ENCODE measurements at places on chromosomes 7 and 10.

GRCh38 chr7:76051840-76052239 is 3.9 kb downstream of the MDH2 start:
- no peak for DNase-seq

GRCh38 chr10:35027567-35027966 is 62.6 kb downstream of the CUL2 start:
- DNase-seq = peak; percentile 34

GRCh38 chr10:74705358-74705980 is 120.9 kb upstream of the KAT6B start:
- DNase-seq = no peak

- DNase-seq = no peak
Observed at GRCh38 chr10:118856106-118856505, 101.3 kb upstream of the CACUL1 start.

DNA sequence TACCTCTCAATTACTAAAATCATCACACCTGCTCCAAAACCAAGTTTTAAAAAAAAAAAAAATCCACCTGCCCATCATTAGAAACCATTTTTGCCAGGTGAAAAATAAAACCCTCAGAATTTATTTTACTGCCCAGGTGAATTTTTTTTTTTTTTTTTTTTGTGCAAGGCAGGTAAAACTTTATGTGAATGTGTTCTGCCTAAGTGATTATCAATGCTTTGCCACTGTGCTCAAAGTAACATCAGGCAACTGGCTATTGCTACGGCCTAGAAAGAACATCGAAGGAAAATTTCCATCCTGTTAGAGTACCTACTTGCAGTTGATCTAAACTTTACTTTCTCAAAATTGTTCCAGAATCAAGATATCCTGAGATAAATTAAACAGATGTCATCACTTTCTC is 512.1 kb downstream of the PARD3 start:
- DNase-seq = no peak

GRCh38 chr7:152556013-152556755 is 119.8 kb downstream of the XRCC2 start:
- DNase-seq = no peak

GRCh38 chr10:61642150-61642571 is 20.6 kb upstream of the CABCOCO1 start:
- no peak for DNase-seq

DNA sequence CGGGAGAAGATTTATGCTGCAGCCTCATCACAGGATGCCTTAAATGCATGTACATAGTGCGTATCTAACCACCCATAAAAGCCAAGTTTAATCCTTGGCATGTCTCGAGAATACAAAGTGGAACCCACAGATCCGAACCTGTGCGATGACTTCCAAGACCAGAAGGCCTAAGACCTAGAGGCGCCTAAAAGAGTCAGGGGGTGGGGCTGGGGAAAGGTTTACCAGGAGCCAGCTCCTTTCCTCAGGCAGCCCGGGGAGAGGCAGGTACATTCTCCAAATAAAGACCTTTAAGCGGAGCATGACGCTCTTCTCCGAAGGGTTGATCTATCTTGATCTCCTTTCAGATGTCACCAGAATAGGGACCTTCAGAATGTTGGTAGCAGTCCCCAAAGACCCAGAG is 9.7 kb downstream of the SP8 start:
- DNase-seq = no peak

DNA sequence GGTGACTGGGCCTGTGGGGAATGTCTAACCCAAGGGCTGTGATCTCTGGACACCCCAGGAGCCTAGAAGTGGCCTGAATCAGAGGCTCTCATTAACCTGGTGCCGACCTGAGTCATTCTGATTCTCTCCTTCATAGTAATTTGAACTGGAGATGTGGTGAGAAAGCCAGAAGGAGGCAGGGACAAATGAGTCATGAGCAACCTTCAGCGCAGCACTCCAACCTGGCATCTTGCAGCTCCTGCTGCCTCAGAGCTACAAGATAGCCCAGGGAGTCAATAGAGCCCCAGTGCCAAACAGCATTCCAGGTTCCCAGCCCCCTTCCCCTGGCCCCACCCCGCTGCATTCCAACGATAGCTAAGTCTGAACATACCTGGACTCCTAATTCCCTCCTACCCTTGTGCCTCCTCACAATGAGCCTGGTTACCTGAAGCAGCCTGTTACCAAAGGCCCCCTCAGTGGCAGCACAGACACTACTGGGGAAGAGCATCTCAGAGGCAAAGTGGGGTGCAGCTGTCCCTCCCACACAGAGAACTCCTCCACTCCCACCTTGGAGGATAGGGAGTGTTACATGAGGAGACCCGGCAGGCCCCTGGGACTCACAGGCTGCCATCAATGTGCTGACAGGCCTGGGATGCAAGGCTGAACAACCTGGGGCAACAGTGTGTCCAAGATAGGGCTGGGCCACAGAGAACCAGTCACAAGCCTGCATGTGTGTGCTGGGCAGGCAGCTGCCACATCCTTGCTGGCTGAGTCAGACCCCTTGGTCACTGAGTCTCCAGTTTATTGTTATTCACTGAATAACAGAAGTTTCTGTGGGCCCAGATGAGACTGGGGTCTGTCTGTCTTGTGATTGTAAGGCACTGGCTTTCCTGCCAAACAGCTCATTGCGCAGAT is 76.8 kb upstream of the LEP start:
- peak; percentile 47 for DNase-seq

DNA sequence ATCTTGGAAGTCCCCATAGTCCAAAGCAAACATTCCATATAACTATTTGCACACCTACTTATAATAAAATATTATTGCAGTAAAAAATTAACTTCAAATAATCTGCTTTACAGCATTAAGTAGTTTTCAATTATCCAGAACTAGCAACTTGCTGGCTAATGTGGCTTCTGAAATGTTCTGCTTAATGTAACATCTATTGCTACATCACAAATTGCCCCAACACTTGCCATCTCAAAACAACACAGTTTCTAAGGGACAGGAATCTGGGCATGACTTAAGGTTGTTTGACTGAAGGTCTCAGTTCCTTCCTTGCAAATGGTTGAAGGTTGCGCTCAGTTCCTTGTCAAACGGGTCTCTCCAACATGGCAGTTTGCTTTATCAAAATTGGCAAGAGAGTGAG is 378.5 kb upstream of the SEMA3C start:
- DNase-seq = no peak

DNA sequence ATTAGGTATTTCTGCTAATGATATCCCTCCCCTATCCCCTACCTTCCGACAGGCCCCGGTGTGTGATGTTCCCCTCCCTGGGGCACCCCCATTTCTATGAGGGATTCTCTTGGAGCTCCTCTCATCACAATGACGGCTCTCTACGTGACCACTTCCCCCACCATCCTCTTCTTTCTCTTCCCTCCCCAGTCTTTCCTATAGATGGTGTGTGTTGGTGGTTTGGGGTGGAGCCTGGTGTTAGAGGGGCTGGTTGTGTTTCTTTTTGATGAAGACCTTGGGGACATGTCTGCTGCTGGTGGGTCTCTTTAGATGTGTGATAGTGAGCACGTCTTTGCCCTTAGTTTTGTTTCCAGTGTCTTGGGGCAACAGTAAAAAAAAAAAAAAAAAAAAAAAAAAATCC is 28.6 kb downstream of the RPS24 start:
- no peak for DNase-seq

- no peak for DNase-seq
Observed at GRCh38 chr7:11776039-11776438, 56.0 kb downstream of the THSD7A start.

GRCh38 chr7:114787556-114787955 is 134.3 kb upstream of the MDFIC start:
- no peak for DNase-seq

GRCh38 chr10:49595003-49595712 is 15.0 kb upstream of the SLC18A3 start:
- no peak for DNase-seq

DNA sequence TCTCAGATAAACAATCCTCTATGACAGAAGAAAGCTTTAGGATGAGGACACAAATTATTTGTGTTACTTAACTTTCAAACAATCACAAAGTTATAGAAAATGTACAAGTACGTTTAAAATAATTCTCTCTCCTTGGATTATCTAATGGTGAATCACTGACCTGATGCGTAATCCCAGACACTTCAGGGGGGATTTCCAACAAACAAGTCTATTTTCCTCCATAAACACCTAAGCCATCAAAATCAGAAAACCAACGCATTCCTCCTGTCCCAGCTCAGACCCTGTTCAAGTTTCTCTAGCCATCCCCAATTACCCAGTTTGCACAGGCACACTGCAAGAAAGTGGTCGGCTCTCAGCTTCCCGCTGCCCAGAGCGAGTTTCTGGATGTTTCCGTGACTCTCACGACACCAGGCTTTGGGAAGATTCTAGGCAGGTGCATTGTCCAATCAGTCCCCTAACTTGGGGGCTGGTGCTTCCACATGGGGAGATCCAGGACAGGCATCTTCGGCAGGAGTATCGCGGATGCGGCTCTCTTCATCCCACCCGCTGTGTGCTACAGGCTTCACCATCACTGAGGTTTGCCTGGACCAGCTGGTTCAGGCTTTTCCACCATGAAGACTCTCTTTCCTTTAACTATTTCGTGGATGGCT is 200.0 kb downstream of the ZMYND11 start:
- no peak for DNase-seq

DNA sequence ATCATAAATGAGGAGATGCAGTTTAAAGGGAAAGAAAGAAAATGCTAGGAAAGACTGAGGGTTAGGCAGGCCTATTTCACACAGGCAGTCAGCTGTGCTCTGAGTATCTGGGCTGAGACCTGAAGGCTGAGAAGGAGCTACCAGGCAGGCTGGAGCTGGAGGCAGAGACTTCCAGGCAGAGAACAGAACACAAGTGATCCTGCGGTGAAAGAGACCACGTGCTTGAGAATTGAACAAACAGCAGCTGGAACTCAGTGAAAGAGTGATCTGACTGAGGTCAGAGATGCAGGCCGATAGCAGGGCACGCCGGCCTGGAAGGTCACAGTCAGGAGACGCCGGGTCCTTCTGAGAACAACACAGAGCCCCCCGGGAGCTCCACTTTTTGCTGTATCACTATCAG is 147.8 kb downstream of the ADAM12 start:
- DNase-seq = no peak

DNA sequence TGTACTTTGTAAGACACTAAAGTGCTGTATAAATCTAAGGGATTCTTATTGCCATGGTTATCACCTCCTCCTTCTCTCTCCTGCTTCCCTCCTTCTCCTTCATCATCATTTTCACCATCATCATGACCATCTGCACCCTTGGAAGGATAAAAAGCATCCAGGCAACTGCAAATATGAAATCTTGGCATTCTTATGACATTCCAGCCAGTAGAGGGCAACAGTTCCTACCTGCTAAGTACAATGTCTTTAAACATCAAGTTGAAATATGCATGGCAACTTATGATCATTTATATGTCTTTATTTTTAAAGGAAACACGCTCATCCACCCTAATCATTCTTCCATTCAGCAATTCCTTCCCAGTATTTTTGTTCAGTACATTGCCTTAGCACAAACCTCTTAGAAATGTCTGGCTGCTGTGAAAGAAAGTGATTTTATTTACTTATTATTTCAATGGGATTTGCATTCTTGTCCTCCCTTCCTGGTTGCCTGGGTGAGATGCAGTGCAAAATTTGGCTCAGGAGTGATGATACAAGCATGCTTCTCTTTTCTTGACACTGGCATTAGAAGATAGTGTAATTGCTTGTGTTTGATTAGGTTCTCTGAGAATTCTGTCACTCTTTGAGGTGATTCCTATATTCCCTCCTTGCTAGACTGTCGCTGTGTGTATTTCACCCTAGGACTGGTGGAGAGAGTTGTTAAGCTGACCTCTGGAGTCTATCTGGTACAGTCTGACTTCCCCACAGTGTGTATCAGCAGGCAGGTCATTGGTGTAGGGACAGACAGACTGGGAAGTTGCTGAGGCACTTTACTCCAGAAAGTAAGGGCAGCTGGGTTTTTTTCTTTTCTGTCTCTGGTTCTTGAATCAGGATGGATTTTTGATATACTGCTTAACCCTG is 188.5 kb upstream of the BMPER start:
- peak; percentile 68 for DNase-seq

GRCh38 chr7:43143918-43144589 is 31.6 kb downstream of the HECW1 start:
- DNase-seq = no peak

DNA sequence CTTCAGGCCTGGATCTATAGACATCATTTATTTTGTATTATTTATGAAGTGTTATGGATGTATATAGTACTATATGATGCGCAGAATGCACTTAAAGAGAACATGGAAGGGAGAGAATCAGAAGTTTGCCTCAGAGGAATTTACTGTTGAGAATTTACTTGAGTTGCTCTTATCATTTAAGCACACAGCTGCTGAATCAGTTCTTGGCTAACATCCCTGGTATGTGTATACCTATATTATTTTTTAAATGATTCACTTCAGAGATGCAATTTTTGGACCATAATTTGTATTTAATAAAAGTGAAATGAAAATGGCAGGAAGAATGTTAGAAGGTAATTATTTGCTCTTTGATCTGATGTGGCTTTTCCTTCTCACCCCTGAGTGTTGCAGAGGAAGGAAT is 191.6 kb downstream of the BICC1 start:
- peak; percentile 38 for DNase-seq

DNA sequence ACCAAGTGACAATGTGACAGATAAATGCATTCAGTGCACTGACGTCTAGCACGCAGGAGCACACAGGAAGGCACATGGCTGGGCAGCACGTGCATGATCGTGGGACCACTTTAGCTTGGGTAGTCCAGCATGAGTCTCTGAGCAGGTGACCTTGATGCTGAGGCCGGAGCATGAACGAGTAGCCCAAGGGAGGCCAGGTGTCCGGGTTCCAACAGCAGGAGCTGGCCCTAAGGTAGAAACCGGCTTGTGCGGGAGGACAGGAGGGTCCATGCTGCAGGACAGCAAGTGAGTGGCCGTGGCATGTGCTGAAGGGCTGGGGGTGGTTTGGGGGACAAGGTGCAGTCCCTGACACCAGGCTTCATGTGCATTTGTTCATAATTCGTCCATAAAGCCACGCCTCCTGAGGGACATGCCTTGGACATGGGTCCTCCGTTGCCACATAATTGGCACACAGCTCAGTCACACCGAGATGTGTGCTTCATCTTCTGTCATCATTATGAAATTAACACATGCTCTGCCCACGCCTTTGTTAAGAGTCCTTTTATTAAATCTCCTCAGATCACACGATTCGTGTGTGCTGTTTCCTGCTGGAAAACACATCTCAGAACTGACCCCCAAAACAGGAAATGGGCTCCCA is 3.1 kb upstream of the STK32C start:
- no peak for DNase-seq

- DNase-seq = peak; percentile 91
Observed at GRCh38 chr7:101882005-101882421, 64.6 kb downstream of the CUX1 start.

GRCh38 chr7:37371755-37372154 is 76.9 kb downstream of the ELMO1 start:
- no peak for DNase-seq

- peak; percentile 68 for DNase-seq
Observed at GRCh38 chr7:15891151-15891881, 204.8 kb upstream of the MEOX2 start.

GRCh38 chr10:119131512-119132240 is 27.8 kb downstream of the DENND10 start:
- DNase-seq = peak; percentile 39

- no peak for DNase-seq
Observed at GRCh38 chr7:53756946-53757345, 721.5 kb downstream of the POM121L12 start.

GRCh38 chr7:44634839-44635591 is 28.6 kb downstream of the OGDH start:
- no peak for DNase-seq

Data from fibroblast of skin of scalp (primary cell).